ENCODE measurements at places on chromosomes 4 and X.

GRCh38 chrX:48910926-48911411 is 477 bp downstream of the SLC35A2 start:
- DNase-seq, result no peak

GRCh38 chr4:17962171-17962570 is 59.4 kb downstream of the LCORL start:
- DNase-seq, result no peak

DNA sequence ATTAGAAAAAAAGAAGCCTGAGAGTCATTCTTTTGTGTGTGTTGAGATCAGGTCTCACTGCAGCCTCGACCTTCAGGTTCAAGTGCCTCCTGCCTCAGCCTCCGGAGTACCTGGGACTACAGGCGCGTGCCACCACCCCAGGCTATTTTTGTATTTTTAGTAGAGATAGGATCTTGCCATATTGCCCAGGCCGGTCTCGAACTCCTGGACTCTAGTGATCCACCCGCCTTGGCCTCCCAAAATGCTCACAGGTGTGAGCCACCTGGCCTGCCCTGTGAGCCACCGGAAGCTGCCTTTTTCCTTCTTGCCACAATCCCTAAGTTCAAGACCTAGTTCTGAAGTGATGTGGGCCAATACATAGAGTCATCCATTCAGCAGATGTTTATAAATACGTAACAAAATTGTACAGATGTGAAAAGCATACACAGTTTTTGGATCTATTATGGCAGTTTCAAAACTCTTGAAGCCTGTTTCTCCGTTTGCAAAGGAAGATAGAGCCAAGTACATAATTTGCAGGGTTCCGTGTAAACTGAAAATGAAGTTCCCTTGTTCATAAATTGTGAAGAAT is 536 bp upstream of the CTSO start:
- DNase-seq, result no peak

DNA sequence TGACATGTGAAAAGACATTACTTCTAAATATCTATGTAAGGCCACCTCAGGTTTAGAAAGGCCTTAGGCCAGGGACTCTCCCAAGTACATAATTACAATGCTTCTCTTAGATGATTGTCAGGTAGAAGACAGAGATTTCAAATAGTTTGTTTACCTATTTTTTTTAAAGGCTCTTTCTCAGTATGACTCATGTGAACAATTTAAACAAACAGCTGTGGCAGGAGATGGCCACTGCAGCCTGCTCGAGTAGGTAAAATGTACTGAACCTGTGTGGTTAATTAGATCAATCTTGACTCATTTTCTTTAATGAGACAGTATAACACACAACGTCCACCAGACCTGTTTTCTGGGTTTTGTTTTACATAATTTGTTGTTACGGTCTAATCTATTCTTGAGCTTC is 50.2 kb downstream of the LEF1 start:
- DNase-seq, result no peak

DNA sequence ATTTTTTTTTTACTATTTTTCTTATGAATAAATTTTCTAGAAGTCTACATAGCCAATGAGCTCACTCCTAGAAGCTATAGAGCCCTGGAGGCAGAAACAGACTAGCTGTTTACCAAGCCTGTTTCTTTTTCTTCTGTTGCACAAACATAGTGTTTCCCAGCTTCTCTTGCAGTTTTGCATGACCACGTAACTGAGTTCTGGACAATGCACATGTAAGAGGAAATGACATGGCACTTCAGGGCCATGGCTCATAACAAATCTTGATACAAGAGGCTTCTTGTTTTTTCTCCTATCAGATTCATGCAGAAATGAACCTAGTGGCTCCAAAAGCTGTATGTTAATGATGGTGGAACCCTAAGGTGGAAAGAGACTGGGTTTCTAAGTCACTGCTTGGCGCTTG is 127.4 kb downstream of the ZNF330 start:
- no peak for DNase-seq

GRCh38 chrX:29143356-29143755 is 556.1 kb downstream of the IL1RAPL1 start:
- no peak for DNase-seq

DNA sequence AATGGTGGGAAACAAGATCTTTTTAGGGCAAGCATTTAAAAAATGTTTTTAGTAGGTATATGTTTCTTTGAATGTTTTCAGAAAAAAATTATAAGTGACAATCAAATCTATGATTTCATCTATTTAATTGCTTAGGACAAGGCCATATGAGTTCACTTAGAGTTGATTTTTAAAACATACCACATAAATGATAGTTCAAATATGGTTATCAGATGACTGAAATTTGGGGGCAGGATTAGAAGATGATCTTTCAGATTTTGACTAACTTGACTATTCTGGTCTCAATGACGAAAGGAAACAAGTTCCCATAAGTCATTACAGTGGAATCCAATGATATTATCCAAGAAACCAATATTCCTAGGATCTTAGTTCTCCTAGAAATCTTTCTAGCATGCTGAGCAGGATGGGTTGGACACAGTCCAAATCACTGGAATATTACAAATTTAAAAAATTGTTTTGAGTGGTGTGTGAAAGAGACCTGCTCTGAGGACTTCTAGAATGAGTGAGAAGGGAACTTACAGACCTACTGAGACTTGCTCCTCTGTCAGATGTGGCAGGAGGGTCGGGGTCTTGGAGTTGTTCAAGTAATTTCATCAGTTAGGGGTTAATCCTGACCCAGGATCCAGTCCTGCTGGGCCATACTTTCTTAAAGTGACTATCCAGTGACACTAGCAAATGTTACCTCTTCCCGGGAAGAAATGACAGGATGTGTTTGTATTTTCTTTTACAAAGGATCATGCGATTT is 20.0 kb downstream of the RHOH start:
- DNase-seq, result no peak

DNA sequence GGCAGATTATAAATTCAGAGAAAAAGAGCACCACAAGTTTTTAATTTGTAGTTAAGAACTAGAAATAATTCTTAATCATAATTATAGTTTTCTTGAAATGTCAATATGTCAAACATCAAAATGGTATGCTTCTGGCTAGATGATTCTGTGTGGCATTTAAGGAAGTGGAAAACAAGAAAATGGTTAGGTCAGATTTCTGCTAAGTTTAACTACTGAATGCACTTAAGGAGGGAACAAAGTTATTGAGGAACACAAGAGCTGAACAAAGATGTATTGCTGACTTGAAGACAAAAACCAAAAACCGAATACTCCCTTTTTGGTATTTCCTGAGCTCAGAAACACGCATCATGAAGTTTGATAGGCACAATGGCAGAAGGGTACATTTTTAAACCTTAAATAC is 58.7 kb upstream of the GPR34 start:
- DNase-seq, result no peak

GRCh38 chrX:148523303-148524080 is 23.1 kb downstream of the AFF2 start:
- DNase-seq, result no peak

DNA sequence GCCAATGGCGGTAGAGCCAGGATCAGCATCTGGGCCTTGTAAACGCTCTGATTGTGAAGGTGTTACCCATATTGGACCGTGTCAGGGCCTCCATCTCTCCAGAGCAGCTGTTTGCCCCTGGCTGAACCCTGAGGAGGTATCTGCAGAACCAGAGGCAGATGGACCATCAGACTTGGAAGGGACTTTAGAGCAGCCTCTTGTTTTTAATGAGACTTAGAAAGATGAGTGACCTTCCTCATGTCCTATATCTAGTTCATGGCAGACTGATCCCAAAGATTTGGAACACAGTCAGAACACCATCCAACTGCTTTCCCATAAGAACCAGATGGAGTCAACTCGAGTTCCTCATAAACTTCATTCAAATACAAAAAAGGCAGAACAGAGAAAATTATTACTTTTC is 135.1 kb upstream of the MSX1 start:
- DNase-seq, result no peak

DNA sequence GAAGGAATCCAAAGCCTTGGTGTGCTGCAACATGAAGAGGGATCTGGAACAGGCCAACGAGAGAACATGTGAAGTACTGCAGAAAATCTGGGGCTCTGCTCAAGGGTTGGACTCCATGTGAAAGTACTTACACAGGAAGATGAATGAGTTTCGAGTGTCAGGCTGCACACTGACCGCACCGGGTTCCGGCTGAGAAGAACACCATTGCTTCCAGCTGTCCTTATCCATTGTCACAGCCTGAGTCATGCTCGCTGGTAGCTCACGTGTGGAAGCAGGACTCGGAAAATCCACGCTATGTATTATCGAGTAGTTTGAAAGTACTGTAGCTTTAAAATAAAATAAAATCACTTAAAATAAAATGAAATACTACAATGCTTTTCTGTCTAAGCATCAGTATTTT is 50.4 kb upstream of the TBL1X start:
- DNase-seq, result no peak

DNA sequence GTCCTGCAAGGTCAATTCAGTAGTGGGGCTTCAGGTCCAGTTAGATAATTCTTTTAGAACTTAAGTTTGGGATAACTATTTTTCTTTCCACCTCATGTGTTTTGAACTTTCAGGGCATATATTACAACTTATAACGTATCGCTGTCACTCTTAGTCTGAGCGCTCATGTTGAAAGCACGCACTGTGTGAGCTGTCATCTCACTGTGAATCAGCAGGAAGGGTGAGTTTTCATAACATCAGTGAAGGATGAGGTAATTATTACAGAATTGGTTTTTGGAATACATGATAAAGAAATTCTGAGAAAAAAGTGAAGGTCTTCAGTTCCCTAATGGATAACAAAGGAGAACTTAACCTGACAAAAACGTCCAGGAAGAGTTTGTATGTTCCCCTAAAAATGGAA is 45.1 kb upstream of the SLC4A4 start:
- no peak for DNase-seq

- DNase-seq, result no peak
Observed at GRCh38 chrX:17737710-17737985, 355 bp downstream of the SCML1 start.

DNA sequence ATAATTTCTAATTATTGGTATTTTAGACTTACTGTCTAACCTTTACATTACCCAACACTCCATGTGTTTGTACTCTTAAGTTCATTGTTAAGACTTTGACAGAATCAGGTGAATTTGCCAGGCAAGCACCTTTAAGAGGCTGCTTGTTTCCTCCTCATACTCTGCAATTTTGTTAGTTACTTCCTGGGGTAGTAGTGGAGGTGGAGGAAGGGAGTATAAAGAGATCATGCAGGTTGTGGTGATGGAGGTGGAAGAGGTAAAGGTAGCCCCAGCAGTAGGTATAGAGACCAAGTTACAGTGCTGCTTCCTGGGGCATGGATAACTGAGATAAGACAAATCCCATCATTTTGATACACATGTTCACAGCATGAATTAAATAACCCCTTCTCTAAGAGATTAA is 6.7 kb downstream of the WDR44 start:
- DNase-seq, result no peak

DNA sequence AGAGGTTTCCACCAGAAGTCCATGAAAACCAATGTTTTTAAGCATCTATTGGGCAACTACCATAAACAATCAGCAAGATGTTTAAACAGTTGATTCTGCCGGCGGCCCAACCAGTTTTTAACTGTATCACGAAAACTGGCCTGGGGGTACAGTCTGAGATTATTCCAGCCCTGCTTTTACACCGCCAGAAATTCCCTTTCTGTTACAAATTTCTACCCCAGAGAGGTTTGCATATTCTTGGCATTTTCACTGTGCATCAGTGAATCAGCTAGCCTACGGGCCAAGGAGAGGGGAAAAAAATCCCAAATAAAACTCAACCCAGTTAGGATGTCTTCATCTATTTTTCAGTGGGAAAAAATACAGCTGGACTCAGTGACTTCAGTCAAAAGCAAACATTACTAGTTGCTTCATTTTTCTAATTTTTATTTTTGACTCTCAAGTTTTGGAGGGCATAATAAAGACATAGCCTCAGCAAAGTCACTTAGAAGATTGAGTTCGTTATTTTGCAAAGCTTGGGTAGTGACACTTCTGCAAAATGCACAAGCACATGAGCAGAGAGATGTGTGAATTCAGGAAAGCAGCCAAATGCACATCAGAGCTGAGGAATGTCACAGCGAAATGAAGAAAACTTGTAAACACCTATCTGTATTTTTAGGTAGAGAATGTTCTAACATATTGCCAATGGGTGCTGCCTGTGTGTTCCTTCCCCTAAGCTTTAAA is 167.8 kb upstream of the GK2 start:
- no peak for DNase-seq
